ENCODE measurements at places on chromosomes 4 and X.

DNA sequence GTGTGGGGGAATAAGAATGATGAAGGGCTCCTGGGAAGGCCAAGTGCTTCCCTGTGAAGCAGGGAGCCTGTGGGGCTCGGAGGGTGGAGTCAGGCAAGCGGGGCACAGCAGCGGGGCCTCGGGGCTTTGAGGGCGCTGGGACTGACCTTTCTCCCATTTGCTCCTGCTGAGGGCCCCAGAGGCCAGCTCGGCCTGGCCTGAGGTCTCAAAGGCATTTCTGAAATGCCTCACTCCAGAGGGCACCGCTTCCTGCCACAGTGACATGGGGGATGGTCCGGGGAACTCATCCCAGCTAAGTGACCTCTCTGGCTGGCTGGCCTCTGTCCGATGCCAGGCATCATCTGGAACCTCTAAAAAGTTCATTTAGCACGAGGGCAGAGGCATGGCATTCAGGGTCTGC lies 98.8 kb upstream of the STX18 start:
- DNase-seq, result no peak

GRCh38 chr4:109211671-109212070 lies 90.8 kb downstream of the COL25A1 start:
- DNase-seq, result no peak

- no peak for DNase-seq
Observed at GRCh38 chr4:77776182-77777134, 42.7 kb downstream of the CNOT6L start.

DNA sequence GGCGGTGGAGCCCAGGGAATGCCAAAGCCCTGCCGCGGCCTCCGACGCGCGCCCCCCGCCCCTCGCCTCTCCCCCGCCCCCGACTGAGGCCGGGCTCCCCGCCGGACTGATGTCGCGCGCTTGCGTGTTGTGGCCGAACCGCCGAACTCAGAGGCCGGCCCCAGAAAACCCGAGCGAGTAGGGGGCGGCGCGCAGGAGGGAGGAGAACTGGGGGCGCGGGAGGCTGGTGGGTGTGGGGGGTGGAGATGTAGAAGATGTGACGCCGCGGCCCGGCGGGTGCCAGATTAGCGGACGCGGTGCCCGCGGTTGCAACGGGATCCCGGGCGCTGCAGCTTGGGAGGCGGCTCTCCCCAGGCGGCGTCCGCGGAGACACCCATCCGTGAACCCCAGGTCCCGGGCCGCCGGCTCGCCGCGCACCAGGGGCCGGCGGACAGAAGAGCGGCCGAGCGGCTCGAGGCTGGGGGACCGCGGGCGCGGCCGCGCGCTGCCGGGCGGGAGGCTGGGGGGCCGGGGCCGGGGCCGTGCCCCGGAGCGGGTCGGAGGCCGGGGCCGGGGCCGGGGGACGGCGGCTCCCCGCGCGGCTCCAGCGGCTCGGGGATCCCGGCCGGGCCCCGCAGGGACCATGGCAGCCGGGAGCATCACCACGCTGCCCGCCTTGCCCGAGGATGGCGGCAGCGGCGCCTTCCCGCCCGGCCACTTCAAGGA lies at the start of gene FGF2:
TSS of gene FGF2 (plus strand) at position 279 of the 705 bp plus-strand sequence. CDS start at position 623, 344 bp downstream.
- DNase-seq, result no peak

GRCh38 chr4:20754036-20754435 lies 53.8 kb downstream of the PACRGL start:
- no peak for DNase-seq

DNA sequence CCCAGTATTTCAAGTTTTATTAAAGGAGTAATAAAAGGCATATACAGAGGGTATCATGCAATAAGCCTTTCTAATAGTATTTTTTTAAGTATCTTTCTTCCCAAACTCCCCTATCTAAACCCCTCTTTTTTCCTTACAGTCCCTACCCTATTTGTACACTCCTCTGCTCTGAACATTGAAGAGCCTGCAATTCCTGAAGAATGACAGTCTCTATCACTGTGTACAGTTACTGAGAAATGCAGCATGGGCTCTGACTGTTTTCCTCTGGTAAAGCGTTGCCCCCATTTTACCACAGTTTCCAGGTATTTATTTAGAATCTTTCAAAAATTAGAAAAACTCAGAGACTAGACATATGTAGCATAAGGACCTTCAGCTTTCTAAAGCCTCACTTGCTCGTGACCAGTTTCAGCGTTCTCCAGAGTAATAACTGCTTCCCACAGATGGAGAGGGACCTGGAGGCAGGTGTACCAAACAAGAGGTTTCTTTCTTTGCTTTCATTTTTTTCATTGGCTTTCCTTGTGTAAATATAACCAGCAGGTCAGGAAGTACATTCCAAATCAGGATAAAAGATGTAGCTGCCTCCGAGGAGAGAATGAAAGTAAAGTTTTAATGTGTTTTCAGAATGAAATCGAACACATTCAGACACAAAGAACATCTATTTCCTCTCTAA lies 230.8 kb downstream of the CFAP299 start:
- DNase-seq, result no peak

- no peak for DNase-seq
Observed at GRCh38 chr4:161356351-161356750, 807.4 kb downstream of the FSTL5 start.

GRCh38 chrX:69218407-69218997 lies 53.2 kb upstream of the PJA1 start:
- DNase-seq, result no peak

Data from HCT116 (cell line).